ENCODE measurements at places on chromosomes 7 and 10. TPM values are rescaled to one million over a fixed set of nuclear protein-coding genes. Genes with fewer than 3 reads are reported as not detected.

- H3K4me1 ChIP-seq = no peaks in the 10 kb centered on the region
- H3K4me3 ChIP-seq = no peak overlapping the region
- no peak for DNase-seq
These were observed 294.9 kb downstream of the IPMK start for GRCh38 chr10:57972783-57973182.

- no peaks in the 10 kb centered on the region for H3K27me3 ChIP-seq
- H3K4me3 ChIP-seq = peak overlapping the region; percentile 21
- peaks cover 85% of the 10 kb centered on the region for H3K4me1 ChIP-seq
- peak overlapping the region; percentile 98 for H3K27ac ChIP-seq
These were observed 12.4 kb downstream of the CTBP2 start for GRCh38 chr10:125147971-125148439.

- no peak overlapping the region for H3K4me3 ChIP-seq
- peaks cover 17% of the 10 kb centered on the region for H3K36me3 ChIP-seq
- no peak for DNase-seq
These were observed 12.2 kb upstream of the ZNF746 start for GRCh38 chr7:149509774-149510173.

DNA sequence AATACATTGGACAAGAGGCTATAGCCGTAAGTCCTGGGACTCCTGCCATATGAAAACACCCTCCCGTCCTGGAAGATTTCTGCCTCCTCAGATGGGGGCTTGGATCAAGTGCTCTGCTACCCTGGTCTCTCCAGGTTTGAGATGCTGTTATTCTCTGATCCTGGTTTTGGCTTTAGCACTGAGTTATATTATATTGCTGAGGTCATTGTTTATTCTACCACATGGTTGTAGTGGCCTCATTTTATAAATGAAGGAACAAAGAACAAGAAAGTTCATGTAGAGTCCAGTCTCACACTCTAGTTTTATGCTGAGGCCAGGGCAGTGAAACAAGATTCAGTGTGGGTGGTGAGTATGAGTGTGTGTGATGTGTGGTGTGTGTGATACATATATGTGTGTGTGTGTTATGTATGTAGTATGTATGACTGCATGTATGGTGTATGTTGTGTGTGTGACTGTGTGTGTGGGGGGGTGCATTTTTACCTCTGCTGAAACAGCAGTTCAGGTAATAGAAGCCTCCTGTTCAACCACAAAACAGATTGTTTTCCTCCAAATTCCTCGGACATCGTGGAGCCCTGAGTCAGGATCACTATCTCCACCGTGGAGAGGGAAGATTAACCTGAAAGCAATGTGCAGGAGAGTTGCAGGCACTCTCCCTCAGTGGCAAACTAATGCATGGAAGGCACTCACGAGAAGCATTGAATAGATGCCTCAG is 80.7 kb downstream of the C7orf25 start:
- H3K27ac ChIP-seq = no peak overlapping the region
- no peak overlapping the region for H3K4me3 ChIP-seq
- H3K36me3 ChIP-seq = no peaks in the 10 kb centered on the region
- DNase-seq = no peak

DNA sequence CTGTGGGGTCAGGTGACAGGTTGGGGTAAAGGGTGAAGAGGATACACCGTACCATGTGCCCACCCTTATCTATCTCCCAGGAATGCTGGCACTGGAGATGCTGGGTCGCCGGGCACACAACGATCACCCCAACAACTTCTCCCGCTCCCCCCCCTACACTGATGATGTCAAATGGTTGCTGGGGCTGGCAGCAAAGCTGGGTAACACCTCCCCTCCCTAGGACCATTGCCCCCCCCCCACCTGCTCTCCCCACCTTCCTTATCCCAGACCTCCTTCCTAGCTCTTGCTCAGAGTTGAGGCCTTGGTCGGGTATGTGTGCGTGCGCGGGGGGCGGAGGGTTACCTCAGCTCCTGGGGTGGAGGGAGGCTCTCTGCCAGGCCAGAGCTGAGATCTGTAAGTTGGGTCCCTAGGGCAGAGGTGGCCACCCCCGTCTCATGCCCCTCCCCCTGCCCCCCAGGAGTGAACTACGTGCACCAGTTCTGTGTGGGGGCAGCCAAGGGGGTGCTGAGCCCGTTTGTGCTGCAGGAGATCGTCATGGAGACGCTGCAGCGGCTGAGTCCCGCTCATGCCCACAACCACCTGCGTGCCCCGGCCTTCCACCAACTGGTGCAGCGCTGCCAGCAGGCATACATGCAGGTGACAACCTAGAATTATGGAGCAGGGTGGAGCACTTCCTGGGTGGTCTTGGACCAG is 10.7 kb downstream of the NDST2 start:
- H3K27ac ChIP-seq = no peak overlapping the region
- peaks cover 41% of the 10 kb centered on the region for H3K36me3 ChIP-seq
- no peak for DNase-seq
- no peaks in the 10 kb centered on the region for H3K27me3 ChIP-seq

GRCh38 chr7:28922624-28923331 is 35.4 kb downstream of the TRIL start:
- H3K36me3 ChIP-seq = no peaks in the 10 kb centered on the region
- no peak overlapping the region for H3K27ac ChIP-seq
- H3K4me3 ChIP-seq = no peak overlapping the region
- peaks cover 8% of the 10 kb centered on the region for H3K27me3 ChIP-seq
- peaks cover 36% of the 10 kb centered on the region for H3K4me1 ChIP-seq
- peak; percentile 76 for DNase-seq

- H3K27me3 ChIP-seq = no peaks in the 10 kb centered on the region
- H3K4me3 ChIP-seq = no peak overlapping the region
- peaks cover 20% of the 10 kb centered on the region for H3K4me1 ChIP-seq
- H3K36me3 ChIP-seq = no peaks in the 10 kb centered on the region
- no peak overlapping the region for H3K27ac ChIP-seq
- no peak for DNase-seq
These were observed 110.2 kb downstream of the RAB11FIP2 start for GRCh38 chr10:117936566-117936965.

GRCh38 chr10:98556061-98556460 is 109.3 kb upstream of the HPS1 start:
- peaks cover 4% of the 10 kb centered on the region for H3K4me1 ChIP-seq
- no peak overlapping the region for H3K27ac ChIP-seq
- no peak for DNase-seq
- no peaks in the 10 kb centered on the region for H3K27me3 ChIP-seq
- H3K36me3 ChIP-seq = no peaks in the 10 kb centered on the region
- no peak overlapping the region for H3K4me3 ChIP-seq

The INSIG1 gene
- 41.2 TPM for total RNA-seq

DNA sequence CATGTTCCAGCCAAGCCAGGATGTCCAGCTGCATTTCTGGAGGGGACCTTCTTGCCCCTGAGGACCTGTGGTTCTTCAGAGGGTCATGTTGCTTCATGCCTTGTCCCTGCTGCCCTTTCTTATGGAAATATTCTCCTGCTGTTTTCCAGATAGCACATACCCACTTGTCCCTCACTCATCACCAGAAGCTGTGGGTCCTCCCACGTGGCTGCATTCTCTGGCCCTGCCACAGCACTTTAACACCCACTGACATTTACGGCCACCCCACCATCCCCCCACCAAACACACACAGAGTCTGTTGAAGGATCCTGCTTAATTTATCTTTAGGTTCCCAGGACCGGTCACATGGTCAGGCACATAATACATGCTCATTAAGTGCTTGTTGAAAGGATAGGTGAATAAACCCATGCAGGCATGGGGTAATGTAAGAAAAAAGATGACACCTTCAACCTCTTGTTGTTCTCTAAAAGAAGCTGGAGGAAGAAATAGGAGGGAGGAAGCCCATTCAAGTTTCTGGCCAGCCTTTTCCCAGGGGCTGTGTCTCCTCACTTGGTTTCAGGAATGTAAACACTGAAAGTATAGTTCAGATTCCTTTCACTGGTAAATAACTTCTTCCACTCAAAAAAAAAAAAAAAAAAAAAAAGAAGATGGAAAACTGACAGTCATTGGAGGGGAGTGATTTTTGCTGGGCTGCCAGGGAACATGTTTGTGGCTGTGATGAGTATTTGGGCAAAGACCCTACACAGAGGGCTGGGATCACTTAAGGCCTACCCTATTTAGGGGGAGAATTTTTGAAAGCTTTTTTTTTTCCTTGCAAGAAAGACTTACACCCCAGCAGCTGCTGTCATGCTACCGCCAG is 19.8 kb upstream of the BMPER start:
- no peaks in the 10 kb centered on the region for H3K27me3 ChIP-seq
- H3K4me1 ChIP-seq = peaks cover 23% of the 10 kb centered on the region
- no peak overlapping the region for H3K27ac ChIP-seq
- no peaks in the 10 kb centered on the region for H3K36me3 ChIP-seq
- no peak overlapping the region for H3K4me3 ChIP-seq
- no peak for DNase-seq

The GRM3 gene
- 1.5 TPM for total RNA-seq

GRCh38 chr7:1972744-1973143 is 260.0 kb downstream of the MAD1L1 start:
- H3K36me3 ChIP-seq = peaks cover 19% of the 10 kb centered on the region
- H3K27ac ChIP-seq = 0 out of 2 replicates have a peak overlapping the region, but pooled peaks have one; percentile 31
- no peaks in the 10 kb centered on the region for H3K27me3 ChIP-seq

GRCh38 chr10:70233939-70234300 is 691 bp upstream of the PPA1 start:
- DNase-seq = no peak
- no peaks in the 10 kb centered on the region for H3K27me3 ChIP-seq
- peaks cover 8% of the 10 kb centered on the region for H3K4me1 ChIP-seq
- peak overlapping the region; percentile 92 for H3K4me3 ChIP-seq
- peak overlapping the region; percentile 73 for H3K27ac ChIP-seq

All from WTC11 (cell line).